NCI-H2081 (cell line): ENCODE measurements at places on chromosomes 13 and 19.

GRCh38 chr19:17915940-17916593, 16.7 kb upstream of the CCDC124 start:
- DNase-seq: no peak

DNA sequence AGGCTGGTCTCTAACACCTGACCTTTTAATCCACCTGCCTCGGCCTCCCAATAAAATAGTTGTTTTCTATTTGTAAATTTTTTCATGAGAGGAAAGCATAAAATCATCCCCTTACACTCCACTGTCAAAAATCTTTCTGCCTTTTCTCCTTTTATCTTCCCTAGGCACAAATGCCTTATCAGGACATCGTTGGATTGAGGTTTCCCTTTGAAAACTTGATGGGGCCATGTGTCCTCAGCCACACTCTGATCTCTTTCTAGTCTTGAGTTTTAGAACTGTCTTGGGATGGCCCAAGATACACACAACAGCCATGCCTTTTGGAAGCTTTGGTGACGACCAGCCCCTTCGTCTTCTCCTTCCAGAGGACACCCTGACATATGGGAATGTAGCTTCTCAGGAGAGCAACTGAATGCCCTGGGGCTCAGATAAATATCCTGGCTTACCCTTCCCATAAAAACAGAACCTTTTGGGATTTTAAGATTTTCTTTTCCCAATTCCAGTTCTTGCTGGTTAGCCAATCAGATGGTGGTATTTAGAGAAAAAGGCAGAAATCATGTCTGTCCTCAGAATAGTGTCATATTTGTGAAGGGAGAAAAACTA, 112.4 kb downstream of the ZNF429 start:
- DNase-seq: no peak

DNA sequence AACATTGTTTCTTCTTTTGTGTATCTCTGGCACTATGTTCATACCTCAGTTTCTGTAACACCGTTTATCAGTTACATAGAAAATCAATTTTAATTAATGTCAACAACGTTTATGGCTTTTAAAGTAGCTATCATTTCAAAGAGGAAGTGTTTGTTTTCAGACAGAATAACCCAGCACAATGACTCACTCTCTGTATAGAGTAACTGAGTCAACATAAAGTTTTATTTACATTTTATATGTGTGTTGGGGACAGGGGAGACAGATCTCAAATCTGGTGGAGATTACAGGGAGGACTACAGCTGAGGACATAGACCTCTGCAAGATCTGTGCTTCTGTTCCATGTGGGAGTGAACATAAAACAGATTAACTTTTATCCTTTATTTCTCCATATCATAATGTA, 2590.1 kb downstream of the PCDH9 start:
- DNase-seq: no peak

- DNase-seq: no peak
Observed at GRCh38 chr19:17778251-17778967, 16.5 kb upstream of the B3GNT3 start.

GRCh38 chr19:39402346-39403300, 4.0 kb upstream of the ZFP36 start:
- peak; percentile 72 for DNase-seq

- DNase-seq: peak; percentile 84
Observed at GRCh38 chr19:42280815-42281145, 11.7 kb downstream of the CIC start.

- DNase-seq: no peak
Observed at GRCh38 chr13:80572923-80573316, 232.0 kb upstream of the SPRY2 start.

- no peak for DNase-seq
Observed at GRCh38 chr13:99991828-99992775, 10.5 kb downstream of the ZIC2 start.

- no peak for DNase-seq
Observed at GRCh38 chr13:25110956-25111584, 15.1 kb downstream of the PABPC3 start.

GRCh38 chr19:55027472-55028337, 10.4 kb downstream of the GP6 start:
- no peak for DNase-seq

- DNase-seq: no peak
Observed at GRCh38 chr13:26457212-26457611, 100.3 kb upstream of the WASF3 start.

- peak; percentile 56 for DNase-seq
Observed at GRCh38 chr13:96925916-96926628, 68.2 kb downstream of the OXGR1 start.

DNA sequence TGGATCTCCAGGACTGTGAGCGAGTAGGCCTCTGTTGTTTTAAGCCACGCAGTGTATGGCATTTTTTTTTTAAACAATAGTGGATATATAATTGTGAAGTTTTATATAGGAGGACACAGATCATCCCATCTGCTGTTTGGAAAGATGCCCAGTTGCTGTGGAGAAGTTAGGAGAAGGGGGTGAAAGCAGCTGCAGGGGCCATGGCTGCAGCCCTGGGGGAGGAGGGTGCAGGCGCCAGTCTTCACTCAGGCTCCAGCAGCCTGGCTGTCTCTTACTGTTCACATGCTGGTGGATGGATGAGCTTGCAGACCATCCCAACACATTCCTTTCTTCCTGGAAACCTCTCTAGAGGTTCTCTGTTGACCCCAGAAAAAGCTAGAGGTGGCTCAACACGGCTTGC, 242.3 kb downstream of the TEX29 start:
- no peak for DNase-seq

DNA sequence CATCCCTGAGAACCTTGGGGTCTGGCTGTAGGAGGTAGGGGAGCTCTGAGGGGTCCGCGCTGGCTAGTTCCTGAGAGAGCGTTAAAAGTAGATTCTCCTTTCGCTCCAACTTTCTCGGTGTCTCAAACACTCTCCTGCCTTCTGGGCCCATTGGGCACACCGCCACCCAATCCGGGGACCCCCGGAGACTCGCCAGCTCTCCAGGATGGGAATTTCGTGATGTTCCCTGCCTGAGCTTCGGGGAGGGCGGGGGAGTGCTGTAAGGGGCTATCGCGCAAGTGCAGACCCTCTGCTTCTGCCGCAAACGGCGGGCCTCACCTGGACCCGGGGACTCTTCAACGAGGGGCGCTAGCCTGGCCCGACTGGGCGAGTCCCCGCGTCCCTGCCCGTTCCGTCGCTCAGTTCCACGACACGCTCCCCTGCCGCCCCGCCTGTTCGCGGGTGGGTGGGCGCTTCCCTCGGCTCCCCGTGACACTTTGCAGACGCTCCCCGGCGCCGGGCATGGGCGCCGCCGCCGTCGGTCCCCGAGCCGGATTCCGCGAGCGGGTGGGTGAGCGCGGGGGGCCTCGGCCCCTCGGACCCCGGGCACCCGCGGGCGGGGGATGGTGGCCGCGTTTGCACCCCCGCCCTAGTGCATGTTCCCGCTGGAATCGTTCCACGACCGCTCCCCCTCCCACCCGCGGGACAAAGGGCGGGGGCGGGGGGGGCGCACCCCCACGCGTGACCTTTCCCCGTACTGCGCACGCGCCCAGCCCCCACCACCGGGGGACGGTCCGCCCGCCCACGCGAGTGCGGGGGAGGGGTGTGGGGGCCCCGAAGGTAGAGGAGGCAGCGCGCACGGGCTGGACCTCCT, at the start of gene CCDC106:
Gene CCDC106, plus strand, starts transcription at position 481 of the 853 bp plus-strand sequence. CDS start 835 bp downstream, outside the sequence.
- peak; percentile 70 for DNase-seq

DNA sequence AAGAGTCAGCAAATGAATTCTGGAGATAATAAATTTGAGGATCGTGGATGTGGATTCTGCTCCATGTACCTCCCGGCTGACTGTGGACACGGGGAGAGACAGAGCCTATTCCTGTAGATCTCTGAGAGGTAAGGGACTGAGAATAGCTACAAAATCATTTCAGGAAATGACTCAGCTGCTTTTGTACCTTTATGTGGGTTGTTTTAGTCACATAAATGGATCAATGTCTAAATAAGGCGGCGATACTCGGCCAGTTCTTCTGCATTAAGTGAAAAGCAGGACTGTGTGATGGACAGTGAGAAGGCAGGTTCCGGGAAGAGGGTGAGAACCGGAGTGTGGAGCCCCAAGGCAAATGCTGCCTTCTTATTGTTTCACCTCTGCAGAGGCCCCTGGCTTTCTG, 128.1 kb downstream of the EFNB2 start:
- no peak for DNase-seq

- no peak for DNase-seq
Observed at GRCh38 chr13:25988661-25989060, 63.2 kb downstream of the SHISA2 start.

DNA sequence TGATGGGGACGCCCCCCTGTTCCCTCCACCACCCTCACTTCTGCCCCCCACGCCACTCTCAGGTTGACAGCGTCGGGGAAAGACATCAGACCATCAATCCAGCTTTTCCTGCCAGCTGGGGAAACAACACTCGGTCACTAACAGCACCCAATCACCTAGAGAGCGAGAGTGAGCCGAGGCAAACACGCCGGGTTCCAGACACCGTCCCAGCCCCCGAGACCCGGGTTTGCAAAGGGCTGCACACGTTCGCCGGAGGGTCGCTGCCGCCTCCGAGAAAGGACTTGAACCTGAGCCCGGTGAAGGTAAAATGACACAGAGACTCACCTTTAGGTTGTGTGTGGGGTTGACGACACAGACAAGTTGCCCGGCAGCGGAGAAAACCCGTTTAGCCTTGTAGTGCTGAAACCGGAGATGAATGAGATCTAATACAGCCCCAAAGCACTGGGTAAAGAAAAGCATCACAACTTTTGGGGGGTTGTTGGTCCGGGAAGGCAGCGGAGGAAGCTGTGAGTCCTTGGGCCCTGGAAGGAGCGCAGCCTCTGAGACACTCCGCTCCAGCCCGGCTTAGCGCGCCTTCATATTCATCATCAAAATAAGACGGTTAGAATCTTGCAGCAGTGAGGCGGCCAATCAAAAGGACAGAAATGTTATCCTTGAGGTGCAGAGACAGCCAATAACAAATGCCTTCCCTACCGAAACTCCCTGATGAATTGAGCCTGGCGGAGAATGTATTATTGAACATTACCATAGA, at the start of gene SIAH3:
Gene SIAH3, minus strand, starts transcription at position 583 of the 751 bp plus-strand sequence. Its CDS starts 124 bp downstream, at position 459.
- no peak for DNase-seq

GRCh38 chr13:32881777-32882145, 134.5 kb upstream of the KL start:
- peak; percentile 37 for DNase-seq

- no peak for DNase-seq
Observed at GRCh38 chr19:44401139-44402115, at the start of gene ZNF285. Gene ZNF285 (minus strand): TSS chr19:44401608. CDS start chr19:44397213, 4,395 bp downstream.

DNA sequence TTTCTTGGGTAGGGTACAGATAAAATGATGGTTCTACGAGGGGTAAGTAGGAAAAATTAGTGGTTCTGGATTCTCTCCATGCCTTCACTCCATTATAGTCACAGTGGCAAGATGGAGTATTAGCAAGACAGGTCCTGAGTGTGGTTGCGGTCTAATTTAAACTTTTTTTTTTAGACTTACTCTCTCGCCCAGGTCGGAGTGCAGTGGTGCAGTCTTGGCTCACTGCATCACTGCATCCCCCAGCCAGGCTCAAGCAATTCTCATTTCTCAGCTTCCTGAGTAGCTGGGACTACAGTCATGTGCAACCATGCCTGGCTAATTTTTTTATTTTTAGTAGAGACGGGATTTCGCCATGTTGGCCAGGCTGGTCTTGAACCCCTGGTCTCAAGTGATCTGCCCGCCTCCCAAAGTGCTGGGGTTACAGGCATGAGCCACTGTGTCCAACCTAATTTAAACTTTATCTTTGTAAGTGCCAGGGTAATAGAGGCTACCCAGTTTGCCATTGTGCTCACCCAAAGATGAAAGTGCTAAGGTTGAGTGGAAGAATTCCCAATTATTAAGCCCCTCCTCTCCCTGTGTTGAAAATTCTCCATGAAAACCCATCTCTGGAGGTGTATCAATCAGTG, 135.6 kb downstream of the TM9SF2 start:
- no peak for DNase-seq

GRCh38 chr19:17841810-17842662, 5.7 kb downstream of the JAK3 start:
- peak; percentile 69 for DNase-seq

GRCh38 chr13:64327505-64328194, 2902.5 kb downstream of the PCDH9 start:
- peak; percentile 76 for DNase-seq

DNA sequence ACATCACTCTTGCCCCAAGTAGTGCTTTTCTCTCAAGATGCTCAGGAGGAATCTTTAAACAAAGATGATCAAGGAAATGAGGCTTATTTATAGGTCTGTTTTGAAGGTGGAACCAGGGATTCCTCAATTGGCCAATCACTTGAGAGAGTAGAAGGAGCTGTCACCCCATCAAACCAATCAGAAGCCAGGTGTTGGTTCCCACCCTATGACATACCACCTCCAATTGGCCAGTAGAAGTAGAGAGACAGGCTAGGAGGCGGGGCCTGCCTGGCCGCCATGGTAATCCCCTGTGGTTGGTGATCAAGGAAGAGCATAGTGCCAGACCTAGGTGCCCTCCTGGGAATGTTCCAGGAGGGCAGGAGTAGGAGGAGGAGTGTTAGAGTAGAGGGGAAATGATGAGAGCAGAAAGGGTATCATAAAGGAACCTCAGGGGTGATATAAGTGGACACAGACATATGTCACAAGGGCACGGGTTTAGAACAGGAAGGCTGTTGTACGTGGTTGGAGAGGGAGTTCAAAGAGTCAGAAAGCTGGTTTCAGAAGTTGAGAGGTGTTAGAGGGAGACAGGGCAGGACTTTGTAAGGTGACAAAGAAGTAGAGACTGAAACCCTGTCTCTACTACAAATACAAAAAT, 10.5 kb downstream of the PMIS2 start:
- no peak for DNase-seq

GRCh38 chr13:23159205-23159759, 21.5 kb upstream of the SGCG start:
- no peak for DNase-seq

GRCh38 chr13:94415500-94416237, 63.8 kb downstream of the DCT start:
- peak; percentile 77 for DNase-seq

GRCh38 chr19:42548552-42548951, 20.3 kb upstream of the CEACAM1 start:
- no peak for DNase-seq

GRCh38 chr19:5288347-5288739, 52.3 kb downstream of the PTPRS start:
- DNase-seq: no peak

- DNase-seq: no peak
Observed at GRCh38 chr19:7115721-7116120, 46.2 kb downstream of the ZNF557 start.

- DNase-seq: no peak
Observed at GRCh38 chr13:110045202-110045601, 258.8 kb upstream of the IRS2 start.

DNA sequence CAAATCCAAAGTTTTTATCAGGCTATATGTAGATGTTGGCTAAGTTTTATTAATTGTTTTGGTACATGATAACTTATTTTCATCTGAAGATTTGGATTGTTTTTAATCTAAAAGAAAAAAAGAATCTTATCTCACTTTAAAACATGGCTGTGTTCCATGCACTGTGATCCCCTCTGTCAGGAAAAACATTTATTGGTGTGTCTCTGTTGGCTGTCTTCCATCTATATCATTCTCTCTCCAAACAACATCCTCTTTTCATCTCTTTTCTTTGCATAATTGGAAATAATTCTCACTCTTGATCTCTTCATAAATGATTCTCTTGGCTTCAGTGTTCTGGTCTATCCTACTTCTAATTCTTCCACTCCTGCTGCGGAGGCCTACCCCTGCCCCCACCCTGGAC, 4.2 kb downstream of the NALCN start:
- DNase-seq: no peak

- no peak for DNase-seq
Observed at GRCh38 chr19:18135712-18136584, 17.0 kb upstream of the PIK3R2 start.
